Cerebellar cortex (tissue), 1 donor: ENCODE measurements at places on chromosomes 12 and 14.
A peak's percentile ranks its signal among the peaks of the same experiment; 100 is the strongest.

GRCh38 chr14:91010153-91010533, 50.3 kb downstream of the RPS6KA5 start:
- DNase-seq: no peak

GRCh38 chr12:122013791-122014590, 7.7 kb upstream of the BCL7A start:
- DNase-seq: no peak

DNA sequence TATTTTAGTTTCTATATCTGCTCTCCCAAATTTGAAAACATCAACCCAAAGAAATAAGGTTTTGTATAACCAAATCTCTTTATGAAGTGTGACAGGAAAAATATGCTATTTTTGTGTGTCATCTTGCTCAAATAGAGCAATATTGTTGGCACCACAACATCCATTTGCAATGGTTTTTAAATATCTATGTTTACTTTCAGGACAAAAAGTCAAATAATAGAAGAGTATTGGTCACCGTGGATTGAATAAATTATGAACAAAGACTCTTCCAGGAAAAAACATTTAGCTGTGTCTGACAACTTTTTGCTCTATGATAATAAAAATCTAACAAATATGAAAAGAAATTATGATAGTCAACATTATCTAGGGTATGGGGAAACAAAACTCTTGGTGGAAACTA, 439.2 kb downstream of the BTG1 start:
- no peak for DNase-seq

- no peak for DNase-seq
Observed at GRCh38 chr14:68285421-68286179, 466.0 kb downstream of the RAD51B start.

GRCh38 chr14:104702106-104702505, 12.7 kb downstream of the INF2 start:
- DNase-seq: no peak

DNA sequence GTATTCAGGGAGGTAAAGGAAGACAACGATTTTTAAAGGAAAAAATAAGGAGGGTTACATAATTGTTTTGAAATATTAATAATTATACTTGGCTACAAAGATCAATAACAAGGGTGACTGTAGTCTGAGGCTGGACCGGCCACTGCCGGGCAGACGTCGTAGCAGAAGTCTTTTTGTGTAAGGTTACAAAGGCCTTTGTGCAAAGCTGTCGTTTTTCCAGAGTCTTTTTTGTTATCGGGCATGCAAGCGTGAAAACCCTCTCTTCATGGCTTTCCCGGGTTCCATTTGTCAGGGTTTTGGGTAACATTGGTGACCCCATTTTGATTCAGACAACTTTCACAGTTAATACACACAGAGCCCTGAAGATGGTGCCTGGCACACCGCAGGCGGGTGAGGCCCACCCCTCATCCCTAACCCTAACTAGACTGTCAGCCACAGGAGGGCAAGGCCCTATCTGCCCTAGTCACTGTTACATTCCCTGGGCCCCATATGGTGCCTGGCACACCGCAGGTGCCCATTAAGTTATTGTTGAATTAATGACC, 31.3 kb downstream of the RILPL1 start:
- no peak for DNase-seq

DNA sequence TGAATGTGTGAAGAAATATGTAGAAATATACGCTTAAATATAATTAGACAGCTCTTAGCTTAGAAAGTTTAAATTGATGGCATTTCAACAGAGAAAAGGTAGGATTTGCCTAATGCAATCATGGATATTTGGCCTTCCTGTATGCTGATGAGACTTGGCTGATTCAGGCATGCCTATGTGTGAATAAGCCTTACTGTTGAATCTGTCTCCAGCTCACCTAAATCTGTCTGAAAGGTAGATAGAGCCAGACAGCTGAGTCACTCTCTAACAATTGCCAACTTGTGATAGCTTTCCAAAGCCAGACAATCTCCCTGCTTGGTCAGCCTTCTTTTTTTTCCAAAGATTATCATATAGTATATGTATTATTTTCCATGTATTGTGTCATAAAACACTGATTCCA, 92.8 kb upstream of the FLRT2 start:
- no peak for DNase-seq

DNA sequence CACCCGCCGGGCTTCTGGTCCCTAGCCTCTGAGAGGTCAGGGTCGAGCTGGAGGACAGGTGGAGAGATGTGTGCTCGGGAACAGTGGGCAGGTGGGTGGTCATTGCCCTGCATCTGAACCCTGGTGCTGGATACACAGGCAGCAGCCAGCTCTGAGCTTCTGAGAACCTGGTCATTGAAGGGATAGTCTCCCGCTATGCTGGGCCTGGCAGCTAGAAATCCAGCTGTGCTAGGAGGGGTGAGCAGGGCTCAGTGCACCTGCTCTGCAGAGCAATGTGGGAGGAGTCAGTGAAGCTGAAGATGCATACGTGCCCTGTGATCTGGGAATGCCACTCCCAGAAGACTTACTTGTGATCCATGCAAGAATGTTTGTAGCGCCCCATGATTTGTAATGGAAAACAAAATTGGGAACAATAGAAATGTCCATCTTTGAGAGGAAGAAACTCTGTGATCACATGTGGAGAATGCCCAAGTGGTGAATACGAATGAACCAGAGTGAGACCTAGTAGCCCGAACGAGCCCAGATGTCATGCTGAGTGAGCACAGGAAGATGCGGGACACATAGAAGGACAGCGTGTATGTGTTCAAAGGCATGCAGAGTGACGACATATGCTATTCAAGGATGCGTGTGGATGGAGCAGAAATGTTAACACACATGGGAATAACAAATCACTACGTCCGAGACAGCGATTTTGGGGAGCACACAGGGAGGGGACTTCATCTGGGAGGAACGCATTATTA, 63.4 kb downstream of the AACS start:
- no peak for DNase-seq

DNA sequence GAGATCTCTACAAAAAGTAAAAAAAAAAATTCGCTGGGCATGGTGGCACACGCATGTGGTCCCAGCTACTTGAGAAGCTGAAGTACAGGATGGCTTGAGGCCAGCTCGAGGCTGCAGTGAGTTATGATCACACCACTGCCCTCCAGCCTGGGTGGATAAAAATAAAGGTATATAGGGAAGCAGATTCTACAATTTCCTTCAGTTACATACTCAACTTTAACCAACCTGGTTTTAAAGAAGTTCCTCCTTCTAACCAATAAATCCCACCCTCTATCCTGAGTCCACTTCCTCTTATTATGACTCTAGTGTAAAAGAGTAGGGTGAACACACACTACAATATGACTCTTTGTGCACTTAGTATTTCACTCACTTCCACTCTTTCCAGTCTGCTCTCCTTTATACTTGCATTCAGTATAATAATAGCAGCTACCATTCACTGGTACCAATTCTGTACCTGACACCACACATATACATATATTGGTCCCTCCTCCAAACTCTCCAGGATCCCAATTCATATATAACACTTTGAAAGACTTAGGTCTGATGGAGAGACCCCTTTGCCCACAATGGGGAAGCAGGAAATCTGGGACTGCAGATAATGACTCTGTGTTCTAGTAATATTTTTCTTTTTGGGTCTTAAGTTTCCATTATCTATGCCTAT, 2.3 kb downstream of the ARF3 start:
- DNase-seq: no peak

DNA sequence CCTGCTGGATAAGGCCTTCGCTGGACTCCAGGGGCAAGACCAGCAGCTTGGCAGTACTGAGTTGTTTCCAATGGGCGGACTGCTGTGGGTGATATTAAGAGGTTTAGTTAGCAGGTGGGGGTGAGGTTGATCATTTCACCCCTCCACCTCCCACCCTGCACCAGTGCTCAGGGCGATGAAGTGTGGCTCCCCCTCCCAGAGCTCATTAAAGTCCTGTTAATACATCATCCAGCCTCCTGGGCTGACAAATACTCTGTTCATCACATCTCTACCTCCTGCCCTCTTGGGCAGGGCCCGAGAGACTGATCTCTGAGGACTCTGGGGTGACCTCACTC, 2.4 kb upstream of the FIGNL2 start:
- no peak for DNase-seq

- no peak for DNase-seq
Observed at GRCh38 chr12:32566663-32567295, 112.3 kb upstream of the DNM1L start.

- DNase-seq: no peak
Observed at GRCh38 chr12:11778713-11779685, 129.5 kb downstream of the ETV6 start.

DNA sequence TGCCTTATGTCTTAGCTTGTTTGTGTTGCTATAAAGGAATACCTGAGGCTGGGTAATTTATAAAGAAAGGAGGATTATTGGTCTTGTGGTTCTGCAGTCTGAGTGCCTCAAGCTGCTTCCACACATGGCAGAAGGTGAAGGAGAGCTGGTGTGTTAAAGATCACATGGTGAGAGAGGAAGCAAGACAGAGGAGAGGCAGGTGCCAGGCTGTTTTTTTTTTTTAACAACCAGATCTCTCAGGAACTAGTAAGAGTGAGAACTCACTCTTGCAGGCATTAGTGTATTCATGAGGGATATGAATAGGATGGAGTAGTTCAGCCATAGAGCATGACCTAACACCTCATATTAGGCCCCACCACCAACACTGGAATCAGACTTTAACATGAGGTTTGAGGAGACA, 123.4 kb downstream of the CMAS start:
- DNase-seq: no peak

GRCh38 chr14:62778310-62778709, 266.9 kb downstream of the KCNH5 start:
- no peak for DNase-seq

- DNase-seq: peak; percentile 60
Observed at GRCh38 chr14:35687335-35687939, 121.7 kb downstream of the RALGAPA1 start.
